ENCODE measurements at places on chromosomes 16 and 17. TPM values are rescaled to one million over a fixed set of nuclear protein-coding genes. Genes with fewer than 3 reads are reported as not detected.

The KRTAP9-4 gene
- total RNA-seq: not detected

The NPIPB9 gene
- 0.71 TPM for total RNA-seq

The UTS2R gene
- total RNA-seq: not detected

The MGAT5B gene
- total RNA-seq: 0.18 TPM

The KRT32 gene
- not detected for total RNA-seq

The SAMD14 gene
- 1.4 TPM for total RNA-seq

The OMG gene
- 2.0 TPM for total RNA-seq

The DLX4 gene
- total RNA-seq: not detected

The TNFRSF12A gene
- total RNA-seq: 151 TPM

The CTRL gene
- 0.74 TPM for total RNA-seq

The IL17C gene
- total RNA-seq: not detected

The VAT1L gene
- 30.9 TPM for total RNA-seq

The AMZ2 gene
- 97.2 TPM for total RNA-seq

The MC1R gene
- 4.3 TPM for total RNA-seq

The CACNG5 gene
- total RNA-seq: not detected

The C17orf107 gene
- total RNA-seq: 4.3 TPM

The ZNF469 gene
- 4.6 TPM for total RNA-seq

The RTN4RL1 gene
- total RNA-seq: 0.09 TPM

The NOS2 gene
- total RNA-seq: under 0.01 TPM

The SYT17 gene
- under 0.01 TPM for total RNA-seq

The SHISA9 gene
- total RNA-seq: not detected

The SMTNL2 gene
- total RNA-seq: 0.28 TPM

The UMOD gene
- total RNA-seq: not detected

The GALR2 gene
- 0.14 TPM for total RNA-seq

The DNAI2 gene
- total RNA-seq: not detected

The ATPAF2 gene
- 15.5 TPM for total RNA-seq

The PIRT gene
- total RNA-seq: not detected

The NPIPA3 gene
- 0.57 TPM for total RNA-seq

The ACSM3 gene
- total RNA-seq: 0.83 TPM

The ELAC2 gene
- total RNA-seq: 42.7 TPM
